ENCODE measurements at places on chromosomes 12 and 14.

GRCh38 chr12:40655451-40655850 lies 36.8 kb upstream of the CNTN1 start:
- DNase-seq = no peak

DNA sequence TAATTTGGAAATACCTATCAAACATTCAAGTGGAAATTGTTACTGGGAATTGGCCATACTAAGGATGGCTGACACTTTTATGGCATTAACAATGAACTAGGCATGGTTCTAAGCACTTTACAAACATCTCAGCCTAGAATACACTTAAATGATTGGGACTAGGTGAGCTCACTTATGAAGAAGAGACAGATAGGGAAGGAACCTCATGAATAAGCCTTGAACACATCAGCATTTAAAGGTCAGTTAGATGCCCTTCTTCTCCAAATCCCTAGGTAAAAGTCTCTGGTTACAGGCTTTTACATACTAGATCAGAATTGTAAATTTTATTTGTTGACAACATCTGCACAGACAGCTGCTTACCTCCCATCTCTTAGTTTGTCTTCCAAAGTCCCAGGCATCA lies 488.6 kb downstream of the RMST start:
- DNase-seq = no peak

- DNase-seq = no peak
Measured at GRCh38 chr14:105068818-105069217, 3.6 kb upstream of the GPR132 start.

DNA sequence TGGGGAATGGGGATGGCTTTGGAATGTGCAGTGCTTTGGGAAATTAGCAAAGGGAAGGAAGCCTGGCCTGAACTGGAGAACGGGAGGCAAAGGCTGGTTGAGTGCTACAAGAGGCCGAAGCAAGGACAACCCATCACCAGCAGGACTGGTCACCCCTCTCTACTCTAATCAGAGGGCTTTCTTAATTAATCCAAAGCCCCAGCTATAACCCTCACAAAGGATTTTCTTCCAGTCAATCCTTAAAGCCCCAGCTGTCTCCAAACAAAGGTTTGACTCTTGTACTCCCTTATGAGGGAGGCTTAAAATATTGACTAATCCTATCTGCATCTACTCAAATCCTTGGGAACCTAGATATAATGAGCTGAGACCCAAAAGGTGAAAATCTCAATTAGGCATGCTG lies 256.3 kb downstream of the NTF3 start:
- no peak for DNase-seq

DNA sequence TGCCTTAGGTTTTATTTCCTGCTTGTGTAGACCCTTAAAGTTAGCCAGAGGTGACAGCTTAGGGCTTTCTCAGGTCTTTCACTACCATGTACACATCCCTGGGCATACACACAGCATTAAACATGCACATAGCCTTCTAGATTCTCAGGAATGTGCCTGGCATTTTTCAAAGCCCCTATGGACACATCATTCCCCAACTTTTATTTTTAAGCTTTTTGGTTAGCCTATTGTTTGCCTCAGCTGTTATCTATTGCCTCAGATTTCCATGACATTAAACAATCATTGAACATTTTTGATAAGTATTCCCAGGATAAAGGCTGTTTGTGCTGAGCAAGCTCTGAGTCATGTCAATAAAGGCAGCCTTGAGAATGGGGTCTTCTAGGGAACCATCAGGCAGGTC lies 15.1 kb upstream of the PPM1A start:
- DNase-seq = no peak

GRCh38 chr12:52884526-52885293 lies 20.2 kb downstream of the KRT8 start:
- peak; percentile 12 for DNase-seq

GRCh38 chr12:6700646-6701051 lies at the start of gene PIANP:
PIANP (minus strand) TSS chr12:6700815; CDS start chr12:6698061, 2,754 bp downstream.
- DNase-seq = no peak

GRCh38 chr12:71144682-71145081 lies 13.1 kb downstream of the TSPAN8 start:
- no peak for DNase-seq

- no peak for DNase-seq
Measured at GRCh38 chr12:16076970-16077522, 165.9 kb downstream of the DERA start.

GRCh38 chr12:112913038-112913688 lies 6.4 kb downstream of the OAS1 start:
- no peak for DNase-seq

DNA sequence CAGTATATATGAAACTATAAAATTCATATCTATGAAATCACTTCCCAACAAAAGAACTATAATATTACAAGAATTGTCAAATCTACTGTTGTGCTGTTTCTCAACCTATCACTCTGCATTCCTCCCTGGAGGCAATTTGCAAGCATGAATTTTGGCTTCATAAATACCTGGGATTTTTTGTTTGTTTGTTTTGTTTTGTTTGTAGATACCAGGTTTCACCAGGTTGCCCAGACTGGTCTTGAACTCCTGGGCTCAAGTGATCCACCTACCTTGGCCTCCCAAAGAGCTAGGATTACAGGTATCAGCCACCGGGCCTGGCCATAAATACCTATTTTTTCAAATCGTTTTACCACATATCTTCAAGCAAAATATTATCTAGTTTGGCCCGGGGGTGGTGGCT lies 38.7 kb downstream of the SGPP1 start:
- no peak for DNase-seq

- no peak for DNase-seq
Measured at GRCh38 chr14:91140672-91141071, 26.8 kb downstream of the DGLUCY start.

- peak; percentile 3 for DNase-seq
Measured at GRCh38 chr12:31431721-31432240, 105.8 kb upstream of the SINHCAF start.

GRCh38 chr14:69953266-69953915 lies 74.2 kb downstream of the SMOC1 start:
- no peak for DNase-seq

- peak; percentile 48 for DNase-seq
Measured at GRCh38 chr14:58104808-58105207, 47.2 kb downstream of the ARMH4 start.

DNA sequence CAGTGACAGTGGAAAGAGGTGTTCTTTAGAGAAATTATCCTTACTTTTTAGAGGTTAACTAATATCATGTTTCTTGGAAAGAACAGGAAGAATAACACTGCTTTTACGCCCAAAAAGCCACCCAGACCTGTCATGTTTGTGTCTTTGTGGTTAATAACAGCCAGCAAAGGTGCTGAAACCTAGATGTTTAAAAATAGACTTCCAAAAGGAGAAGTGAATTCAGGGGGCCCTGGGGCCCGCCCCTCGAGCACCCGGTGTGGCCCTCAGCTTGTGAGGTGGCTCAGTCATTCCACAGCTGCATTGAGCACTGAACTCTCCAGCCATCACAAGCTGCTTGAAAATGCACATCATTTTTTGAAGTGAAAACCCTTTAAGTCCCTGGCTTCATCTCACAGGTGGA lies 20.8 kb upstream of the AMN start:
- DNase-seq = no peak
